ENCODE measurements at places on chromosomes 2 and 18. TPM values are rescaled to one million over a fixed set of nuclear protein-coding genes. Genes with fewer than 3 reads are reported as not detected.

Gene BMP10
- total RNA-seq: not detected

DNA sequence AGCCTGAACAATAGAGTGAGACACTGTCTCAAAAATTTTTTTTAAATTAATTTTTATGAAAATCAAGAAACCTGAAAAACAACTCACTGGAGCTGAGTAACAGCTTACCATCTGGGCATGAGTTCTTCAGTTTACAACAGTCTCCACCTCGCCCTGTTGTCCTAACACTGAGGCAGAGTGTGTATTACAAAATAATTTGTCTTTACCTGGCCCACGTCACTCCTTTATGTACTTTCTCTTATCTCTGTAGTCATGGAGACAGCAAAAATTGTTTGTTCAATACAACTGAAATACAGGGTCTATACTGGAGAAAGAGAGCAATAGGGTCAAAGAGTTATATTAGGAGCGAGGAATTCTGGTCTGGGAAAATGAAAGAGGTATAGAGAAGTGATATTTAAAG, 48.1 kb downstream of the CYTIP start:
- DNase-seq: no peak
- no peaks in the 10 kb centered on the region for H3K27me3 ChIP-seq
- H3K27ac ChIP-seq: no peak overlapping the region
- peaks cover 5% of the 10 kb centered on the region for H3K4me1 ChIP-seq
- peaks cover 48% of the 10 kb centered on the region for H3K36me3 ChIP-seq

Gene ABCA12
- not detected for total RNA-seq

Gene SALL3
- not detected for total RNA-seq

- no peaks in the 10 kb centered on the region for H3K36me3 ChIP-seq
- no peak for DNase-seq
- no peaks in the 10 kb centered on the region for H3K27me3 ChIP-seq
- H3K4me3 ChIP-seq: no peak overlapping the region
- no peak overlapping the region for H3K27ac ChIP-seq
Observed at GRCh38 chr2:18251486-18251885, 309.0 kb downstream of the RDH14 start.

Gene SYT4
- total RNA-seq: not detected

Gene IMPACT
- total RNA-seq: 9.3 TPM

GRCh38 chr2:165193178-165193777, 10.6 kb downstream of the SCN3A start:
- H3K36me3 ChIP-seq: no peaks in the 10 kb centered on the region
- H3K27me3 ChIP-seq: peaks cover 3% of the 10 kb centered on the region
- no peaks in the 10 kb centered on the region for H3K4me1 ChIP-seq
- H3K4me3 ChIP-seq: no peak overlapping the region

- no peak overlapping the region for H3K4me3 ChIP-seq
- no peaks in the 10 kb centered on the region for H3K36me3 ChIP-seq
- H3K27ac ChIP-seq: no peak overlapping the region
- no peaks in the 10 kb centered on the region for H3K27me3 ChIP-seq
- H3K4me1 ChIP-seq: no peaks in the 10 kb centered on the region
- DNase-seq: no peak
Observed at GRCh38 chr2:163701399-163702195, 34.2 kb downstream of the FIGN start.

Gene SPATA3
- 0.71 TPM for total RNA-seq

Gene SOWAHC
- total RNA-seq: 0.25 TPM

GRCh38 chr2:28527196-28527595, 31.3 kb downstream of the PLB1 start:
- peaks cover 34% of the 10 kb centered on the region for H3K27me3 ChIP-seq
- no peak overlapping the region for H3K4me3 ChIP-seq
- H3K27ac ChIP-seq: no peak overlapping the region
- DNase-seq: no peak
- no peaks in the 10 kb centered on the region for H3K36me3 ChIP-seq
- H3K4me1 ChIP-seq: peaks cover 5% of the 10 kb centered on the region

Gene SLC66A3
- total RNA-seq: 21.6 TPM

- peak; percentile 61 for DNase-seq
- H3K27me3 ChIP-seq: peaks cover 14% of the 10 kb centered on the region
- H3K27ac ChIP-seq: peak within 1 kb of the TSS; percentile 91
- H3K36me3 ChIP-seq: no peaks in the 10 kb centered on the region
- H3K4me1 ChIP-seq: peaks cover 13% of the 10 kb centered on the region
Observed at GRCh38 chr2:240435457-240435947, at the start of gene GPC1. Gene GPC1, plus strand, starts transcription at chr2:240435663. Its CDS starts 256 bp downstream, at chr2:240435919.

Gene CPLX4
- total RNA-seq: not detected

Gene MDH1B
- total RNA-seq: 0.40 TPM

- H3K36me3 ChIP-seq: peaks cover 6% of the 10 kb centered on the region
- peaks cover 17% of the 10 kb centered on the region for H3K27me3 ChIP-seq
- no peak for DNase-seq
- no peak overlapping the region for H3K27ac ChIP-seq
- peaks cover 6% of the 10 kb centered on the region for H3K4me1 ChIP-seq
Observed at GRCh38 chr2:20677301-20678085, 10.5 kb downstream of the GDF7 start.

Gene C2orf78
- total RNA-seq: not detected

Gene TDRD15
- total RNA-seq: not detected

Gene LINC00305
- total RNA-seq: not detected

Gene UPP2
- not detected for total RNA-seq

Gene CD8B
- 1.3 TPM for total RNA-seq

- DNase-seq: no peak
- no peaks in the 10 kb centered on the region for H3K27me3 ChIP-seq
- peak overlapping the region; percentile 99 for H3K4me3 ChIP-seq
- peak overlapping the region; percentile 99 for H3K27ac ChIP-seq
Observed at GRCh38 chr2:230220347-230220969, 674 bp upstream of the SP110 start.

DNA sequence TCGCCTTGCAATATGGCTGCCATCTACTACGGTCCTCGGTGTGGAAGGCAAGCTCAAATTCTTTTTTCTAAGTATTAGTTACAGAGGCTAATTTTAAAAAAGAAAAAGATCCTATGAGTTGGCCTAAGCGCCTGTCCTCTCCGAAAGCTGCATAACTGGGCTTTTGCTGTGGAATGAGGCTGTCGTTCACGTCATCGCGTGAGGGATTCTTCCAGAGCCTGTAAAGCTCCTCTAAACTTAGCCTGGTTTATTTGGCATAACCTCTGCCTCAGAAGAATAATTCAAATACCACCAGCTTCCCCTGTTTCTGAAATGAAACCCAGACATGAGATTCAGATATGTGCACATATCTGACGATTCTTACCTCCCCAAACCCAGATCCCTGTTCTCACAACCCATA, 187.4 kb downstream of the DNER start:
- no peaks in the 10 kb centered on the region for H3K4me1 ChIP-seq
- no peaks in the 10 kb centered on the region for H3K36me3 ChIP-seq
- no peaks in the 10 kb centered on the region for H3K27me3 ChIP-seq
- DNase-seq: no peak

Gene MREG
- 9.0 TPM for total RNA-seq

GRCh38 chr18:63254716-63255399, 64.7 kb downstream of the BCL2 start:
- H3K27me3 ChIP-seq: no peaks in the 10 kb centered on the region
- H3K27ac ChIP-seq: peak overlapping the region; percentile 58
- H3K36me3 ChIP-seq: peaks cover 86% of the 10 kb centered on the region

DNA sequence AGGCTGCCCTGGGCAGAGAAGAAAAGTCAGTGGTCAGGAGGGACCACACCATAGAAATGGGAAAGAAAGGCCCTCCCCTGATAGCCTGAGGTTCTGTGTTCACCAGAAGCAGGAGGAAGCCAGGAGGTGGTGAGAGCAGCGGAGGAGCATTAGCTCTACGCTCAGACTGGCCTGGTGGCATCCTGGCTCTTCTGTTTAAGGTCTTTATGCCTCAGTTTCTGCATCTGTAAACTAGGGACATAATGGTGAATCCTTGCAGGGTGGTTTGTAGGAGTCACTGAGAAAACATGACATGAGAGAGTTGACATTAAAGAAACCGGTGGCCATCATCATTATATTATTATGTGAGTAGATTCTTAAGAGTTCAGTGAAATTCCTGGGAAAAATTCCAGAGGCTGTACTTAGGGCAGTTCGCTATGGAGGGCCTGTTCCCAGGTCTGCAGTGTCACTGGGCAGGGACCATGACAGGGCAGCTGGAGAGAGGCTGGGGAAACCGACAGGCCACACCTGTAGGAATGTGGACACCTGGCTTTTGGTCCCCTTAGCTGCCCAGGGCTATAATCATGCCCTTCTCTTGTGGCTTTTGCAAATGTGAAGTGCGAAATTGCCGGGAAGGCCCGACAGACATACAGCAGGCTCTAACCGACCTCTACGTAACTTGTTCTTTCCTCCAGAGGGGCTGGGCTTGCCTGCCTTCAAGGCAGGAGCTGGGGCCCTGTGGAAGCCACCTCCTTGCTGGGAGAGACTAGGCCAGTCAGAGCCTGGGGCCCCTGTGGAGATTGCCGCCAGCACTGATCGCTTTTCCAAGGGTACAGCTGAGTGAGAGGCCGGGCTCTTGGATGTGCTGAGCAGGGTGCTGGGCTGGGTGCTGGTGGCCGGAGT, 31.0 kb downstream of the GLI2 start:
- no peaks in the 10 kb centered on the region for H3K4me1 ChIP-seq
- no peaks in the 10 kb centered on the region for H3K36me3 ChIP-seq
- no peak overlapping the region for H3K27ac ChIP-seq
- no peaks in the 10 kb centered on the region for H3K27me3 ChIP-seq

GRCh38 chr2:70463997-70464396, 89.6 kb downstream of the TGFA start:
- H3K4me1 ChIP-seq: no peaks in the 10 kb centered on the region
- no peak overlapping the region for H3K27ac ChIP-seq
- H3K36me3 ChIP-seq: no peaks in the 10 kb centered on the region
- H3K27me3 ChIP-seq: peaks cover 14% of the 10 kb centered on the region
- no peak for DNase-seq
- no peak overlapping the region for H3K4me3 ChIP-seq

Gene CDK15
- total RNA-seq: not detected

DNA sequence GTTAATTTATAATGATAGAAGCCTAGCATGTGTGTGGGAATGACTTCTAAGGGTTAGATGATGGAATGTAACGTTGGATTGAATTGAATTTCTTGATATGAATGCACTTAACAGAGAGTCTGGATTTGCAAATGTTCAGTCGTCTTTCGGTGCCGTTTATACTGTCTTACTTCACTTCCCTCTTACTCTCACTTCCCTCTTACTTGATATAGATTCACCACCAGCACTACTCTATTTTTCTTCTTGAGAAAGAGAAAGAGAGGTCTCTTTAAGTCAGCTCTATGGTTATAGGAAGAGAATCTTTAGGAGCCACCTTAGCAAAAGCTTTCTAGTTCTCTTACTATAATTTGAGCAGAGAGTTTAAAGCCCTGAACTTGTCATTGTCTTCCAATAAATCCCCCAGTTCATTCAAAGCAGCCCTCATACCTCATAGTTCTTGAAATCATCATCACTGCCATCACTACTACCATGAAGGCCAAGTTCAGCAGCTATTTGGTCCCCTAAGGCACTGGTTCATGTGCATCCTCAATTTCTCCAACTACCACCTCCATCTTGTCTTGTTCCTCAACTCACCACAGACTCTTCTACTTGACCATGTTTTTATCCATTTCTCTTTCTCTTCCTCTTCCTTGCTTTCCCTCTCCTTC, 501.7 kb upstream of the TCF4 start:
- H3K27me3 ChIP-seq: no peaks in the 10 kb centered on the region
- H3K4me3 ChIP-seq: no peak overlapping the region
- no peaks in the 10 kb centered on the region for H3K4me1 ChIP-seq
- DNase-seq: no peak
- H3K36me3 ChIP-seq: no peaks in the 10 kb centered on the region

Gene ABCB11
- not detected for total RNA-seq

GRCh38 chr2:191171286-191171685, 20.5 kb upstream of the STAT4 start:
- peaks cover 46% of the 10 kb centered on the region for H3K4me1 ChIP-seq
- no peak for DNase-seq
- H3K27me3 ChIP-seq: no peaks in the 10 kb centered on the region

DNA sequence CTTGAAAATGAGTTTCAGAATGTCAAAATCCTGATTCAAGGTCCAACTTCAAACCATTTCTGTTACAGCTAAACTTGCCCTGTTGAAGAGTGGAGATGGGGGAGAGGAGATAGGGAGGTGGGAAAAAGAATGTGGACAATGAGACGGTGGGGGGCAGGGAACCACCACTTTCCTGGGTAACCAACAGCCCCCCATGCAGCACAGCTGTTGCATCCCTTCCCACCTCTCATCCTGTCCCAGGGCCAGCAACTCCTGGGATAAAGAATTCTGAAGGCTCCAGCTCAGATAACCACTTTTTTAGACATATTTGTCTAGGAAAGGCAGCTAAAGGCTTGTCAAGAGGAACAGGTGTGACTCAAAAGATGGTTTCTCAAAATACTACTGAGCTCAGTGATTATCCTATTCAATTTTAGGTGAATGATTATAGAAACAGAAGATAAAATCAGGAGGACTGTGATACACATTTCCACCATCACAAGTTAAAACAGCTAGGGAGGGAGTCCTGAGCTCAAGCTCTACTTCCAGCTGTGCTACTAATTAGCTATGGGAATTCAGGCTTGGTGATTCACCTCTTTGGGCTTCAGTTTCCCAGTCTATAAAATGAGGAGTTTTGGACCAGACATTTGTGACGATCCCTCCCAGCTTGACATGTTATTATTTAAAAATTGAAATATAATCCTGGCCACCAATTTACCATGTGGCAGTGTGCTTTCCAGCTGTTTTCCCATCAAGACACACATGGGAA, 36.3 kb downstream of the HDHD2 start:
- H3K4me1 ChIP-seq: no peaks in the 10 kb centered on the region
- peaks cover 23% of the 10 kb centered on the region for H3K36me3 ChIP-seq
- no peak overlapping the region for H3K27ac ChIP-seq
- no peaks in the 10 kb centered on the region for H3K27me3 ChIP-seq

- no peaks in the 10 kb centered on the region for H3K27me3 ChIP-seq
- H3K4me3 ChIP-seq: no peak overlapping the region
- H3K27ac ChIP-seq: no peak overlapping the region
- DNase-seq: no peak
- no peaks in the 10 kb centered on the region for H3K4me1 ChIP-seq
- no peaks in the 10 kb centered on the region for H3K36me3 ChIP-seq
Observed at GRCh38 chr18:31248783-31249521, 69.0 kb upstream of the DSG1 start.

Gene SPP2
- not detected for total RNA-seq

DNA sequence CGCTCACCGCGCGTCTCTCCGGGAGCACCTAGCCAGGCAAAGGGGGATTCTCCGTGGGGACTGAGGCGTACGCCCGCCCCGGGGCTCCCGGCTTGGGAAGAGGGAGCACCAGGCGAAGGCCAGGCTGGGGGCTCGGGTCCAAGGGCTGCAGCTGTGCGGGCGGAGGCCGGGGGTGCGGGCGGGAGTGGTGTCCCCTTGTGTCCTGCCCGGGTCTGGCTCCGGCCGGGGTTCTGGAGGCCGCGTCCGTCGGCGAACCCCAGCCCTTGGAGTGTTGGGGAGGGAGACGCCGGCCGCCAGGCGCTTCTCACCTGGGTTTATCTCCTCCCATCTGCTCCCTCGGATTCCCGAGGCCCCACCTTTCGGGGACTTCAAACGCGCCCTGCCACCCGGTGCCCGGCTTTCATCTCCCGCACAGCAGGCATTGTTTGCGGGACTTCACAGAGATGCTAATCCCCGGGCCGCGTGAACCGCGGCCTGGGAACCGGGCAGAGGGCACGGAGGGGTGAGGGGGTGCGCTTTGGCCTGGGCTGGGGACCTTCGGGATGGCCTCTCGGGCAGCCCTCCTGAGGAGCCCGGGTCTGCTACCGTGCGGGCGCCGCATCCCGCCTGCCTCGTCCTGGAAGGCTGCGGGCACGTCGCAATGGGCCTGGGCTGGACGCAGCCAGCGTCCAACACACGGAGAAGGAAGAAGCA, 5.0 kb upstream of the GBX2 start:
- DNase-seq: no peak
- no peak overlapping the region for H3K27ac ChIP-seq
- H3K27me3 ChIP-seq: peaks cover 71% of the 10 kb centered on the region
- no peak overlapping the region for H3K4me3 ChIP-seq

- no peak overlapping the region for H3K4me3 ChIP-seq
- no peak for DNase-seq
- peaks cover 3% of the 10 kb centered on the region for H3K4me1 ChIP-seq
- H3K36me3 ChIP-seq: no peaks in the 10 kb centered on the region
Observed at GRCh38 chr18:45760462-45761036, 36.6 kb downstream of the SLC14A1 start.

Data from activated CD4-positive, alpha-beta T cell treated with anti-CD3 and anti-CD28 coated beads, Interleukin-2, amount 10 ng/mL, durations not matched to agents 7 days and 5 days (primary cell).